SIG-M5 (cell line): ENCODE measurements at places on chromosomes 3 and 15.

DNA sequence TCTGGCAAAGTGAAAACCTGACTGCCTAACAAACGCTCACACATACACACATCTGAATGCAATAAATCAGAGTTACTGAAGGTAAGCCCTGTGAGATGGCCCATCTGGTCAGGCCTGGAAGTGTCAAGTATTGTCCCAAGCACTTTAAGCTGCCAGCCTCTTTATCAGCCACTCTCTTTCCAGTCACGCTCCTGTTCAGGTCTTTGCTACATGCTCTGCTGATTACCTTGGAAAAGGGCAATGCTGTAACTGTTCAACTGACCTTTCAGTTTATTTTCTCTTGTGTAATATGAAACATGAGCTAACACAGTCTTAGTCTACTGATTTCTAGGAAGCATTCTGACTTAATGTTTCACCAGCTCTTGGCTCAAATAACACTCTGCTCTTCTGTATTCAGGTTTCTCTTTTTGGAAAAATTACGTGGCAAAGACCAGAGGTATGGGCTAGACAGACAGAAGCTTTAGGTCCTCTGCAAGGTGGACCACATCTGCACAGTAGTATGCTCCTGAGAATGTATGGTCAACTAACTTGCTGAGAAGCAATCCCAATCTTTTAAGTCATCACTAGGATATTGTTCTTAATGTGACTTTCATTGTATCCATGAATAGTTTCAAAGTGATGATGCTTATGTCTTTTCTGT lies 44.5 kb downstream of the GBE1 start:
- DNase-seq: no peak

GRCh38 chr3:148077318-148077923 lies 620.3 kb upstream of the AGTR1 start:
- DNase-seq: no peak

- no peak for DNase-seq
Measured at GRCh38 chr3:51379746-51380455, 5.2 kb upstream of the MANF start.

GRCh38 chr3:61053781-61054496 lies 197.3 kb downstream of the FHIT start:
- no peak for DNase-seq
